ENCODE measurements at places on chromosomes 4 and X.

GRCh38 chr4:7014815-7015214, 28.4 kb upstream of the TADA2B start:
- DNase-seq: no peak

GRCh38 chr4:20847124-20847747, 147.0 kb downstream of the PACRGL start:
- no peak for DNase-seq

DNA sequence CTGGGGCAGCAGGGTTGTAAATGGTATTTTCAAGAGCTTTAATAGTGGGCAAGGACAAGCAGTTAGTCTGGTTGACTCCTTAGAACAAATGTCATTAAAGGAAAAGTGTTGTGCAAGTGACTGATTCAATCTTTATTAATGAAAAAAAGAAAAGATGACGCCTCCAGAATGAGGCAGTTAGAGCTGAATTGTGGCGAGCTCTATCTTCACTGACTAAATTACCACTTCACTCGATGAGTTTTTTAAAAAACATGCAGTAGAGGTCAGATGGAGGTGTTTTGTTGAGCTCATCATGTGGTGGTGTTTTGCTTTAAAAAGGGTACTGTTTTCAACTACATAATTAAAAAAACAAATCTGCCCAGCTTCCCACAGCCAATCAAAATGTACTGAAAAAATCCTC, 28.1 kb upstream of the TENM3 start:
- DNase-seq: no peak

- DNase-seq: peak; percentile 40
Measured at GRCh38 chr4:153266988-153267387, 62.7 kb downstream of the TRIM2 start.

GRCh38 chrX:43878906-43879526, 3.2 kb downstream of the MAOB start:
- DNase-seq: no peak

DNA sequence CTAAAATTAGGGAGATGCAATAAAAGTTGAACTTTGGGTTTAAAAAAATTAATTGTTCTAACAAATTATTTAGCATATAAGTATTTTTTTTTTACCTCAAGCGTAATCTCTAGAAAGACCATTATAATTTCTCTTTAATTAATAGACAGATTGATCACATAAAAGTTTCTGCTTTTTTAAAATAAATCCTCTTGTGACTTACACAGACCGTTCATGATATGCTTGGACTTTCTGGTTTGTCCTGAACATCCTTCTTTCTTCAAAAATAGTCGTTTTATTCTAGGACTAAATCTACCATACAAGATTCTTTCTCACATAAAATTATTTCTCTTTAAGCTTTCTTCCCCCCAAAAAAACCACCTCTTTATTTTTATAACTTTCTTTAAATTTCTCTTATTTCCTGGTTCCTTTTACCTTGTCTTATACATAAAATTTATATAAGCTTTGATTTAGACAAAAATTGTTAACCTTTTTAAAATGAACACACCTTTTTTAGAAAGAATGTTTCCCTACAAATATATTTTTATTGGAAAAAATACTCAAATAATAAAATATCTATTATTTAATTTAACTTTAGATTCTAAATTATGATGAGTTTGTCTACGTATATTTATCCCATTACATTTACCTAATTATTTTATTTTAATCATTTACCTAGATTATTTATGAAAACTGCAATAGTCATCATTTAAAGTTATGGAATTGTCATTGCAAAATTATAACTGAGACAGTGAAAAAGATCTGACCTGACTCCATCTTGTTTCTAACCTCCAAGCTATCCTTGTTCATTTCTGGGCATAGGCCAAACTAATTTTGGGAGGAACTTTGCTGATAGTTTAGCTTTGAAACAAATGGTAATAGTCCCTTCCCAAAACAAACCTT, 37.6 kb downstream of the PGRMC2 start:
- DNase-seq: no peak

- DNase-seq: no peak
Measured at GRCh38 chr4:3091464-3091863, 17.0 kb downstream of the HTT start.

- peak; percentile 22 for DNase-seq
Measured at GRCh38 chrX:83509254-83509801, 1.2 kb downstream of the POU3F4 start.

DNA sequence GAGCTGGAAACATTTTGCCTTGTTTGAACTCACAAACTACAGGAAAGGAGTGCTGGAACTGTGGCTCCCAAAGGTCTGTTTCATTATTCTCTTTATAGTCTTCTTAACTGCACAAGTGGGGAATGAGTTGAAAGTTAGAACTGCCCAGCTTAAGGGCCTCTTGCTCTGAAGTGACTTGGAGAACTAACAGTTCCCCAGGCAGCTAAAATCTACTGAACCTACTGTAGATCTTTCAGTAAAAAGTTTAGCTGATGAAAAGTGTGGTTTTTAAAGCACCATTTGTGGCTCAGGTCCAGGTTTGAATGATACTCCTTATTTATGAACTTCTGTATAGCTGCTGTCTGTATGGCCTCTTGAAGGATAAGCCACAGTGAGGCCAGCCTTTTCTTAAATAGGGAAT, 353.8 kb downstream of the MAPK10 start:
- DNase-seq: no peak

- no peak for DNase-seq
Measured at GRCh38 chrX:21623778-21624501, 34.2 kb downstream of the KLHL34 start.

DNA sequence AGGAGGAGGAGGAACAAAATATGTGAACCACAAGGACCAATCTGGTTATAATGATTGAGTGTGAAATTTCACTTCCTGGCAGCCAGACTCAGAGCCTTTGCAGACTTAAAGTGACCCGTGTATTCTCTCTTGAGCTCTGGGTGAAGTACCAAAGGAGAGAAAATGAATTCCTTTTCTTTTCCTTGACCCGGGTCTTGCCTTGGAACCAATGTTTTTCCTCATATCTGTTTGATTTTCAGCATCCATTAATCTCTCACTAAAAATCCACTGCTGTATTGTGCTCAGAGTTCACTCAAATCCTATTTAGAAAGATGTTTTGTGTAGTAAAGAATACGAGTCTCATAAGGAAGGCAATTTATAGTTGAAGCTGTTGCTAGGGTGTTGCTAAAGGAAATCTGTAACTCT, 78.3 kb upstream of the C1QTNF7 start:
- DNase-seq: no peak

DNA sequence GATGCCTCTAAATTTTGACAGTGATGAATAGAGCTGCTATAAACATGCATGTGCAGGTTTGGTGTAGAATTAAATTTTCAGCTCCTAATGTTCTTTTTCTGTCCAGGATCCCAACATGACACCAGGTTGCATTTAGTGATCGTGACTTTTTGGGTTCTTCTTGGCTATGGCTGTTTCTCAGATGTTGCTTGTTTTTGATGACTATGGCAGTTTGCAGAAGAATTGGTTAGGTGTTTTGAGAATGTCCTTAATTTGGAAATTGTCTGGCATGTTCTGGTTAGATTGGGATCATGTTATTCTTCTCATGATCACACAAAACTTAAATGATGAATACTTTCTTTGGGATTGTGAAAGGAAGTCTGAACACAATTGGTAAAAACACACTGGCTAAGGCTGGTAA, 3.7 kb upstream of the FGFBP1 start:
- DNase-seq: no peak

DNA sequence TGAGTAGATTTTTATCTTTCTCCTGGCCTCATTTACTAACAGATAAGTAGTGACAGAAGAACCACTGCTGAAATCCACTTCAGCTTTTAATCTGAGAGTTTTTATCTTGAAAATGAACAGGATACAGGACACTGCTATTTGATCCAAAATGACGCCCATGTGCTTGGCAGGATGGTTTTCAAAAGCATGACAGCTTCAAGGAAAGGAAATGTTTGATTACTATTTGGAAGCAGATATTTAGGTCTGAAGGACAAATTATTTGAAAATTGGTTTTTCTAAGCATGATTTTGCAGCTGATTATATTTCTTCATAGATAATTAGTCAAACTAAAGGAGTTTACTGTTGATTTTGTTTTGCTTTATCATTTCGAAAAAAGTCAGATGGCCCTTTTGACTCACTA, 11.1 kb downstream of the PACRGL start:
- no peak for DNase-seq

- no peak for DNase-seq
Measured at GRCh38 chrX:78622831-78623230, 36.3 kb downstream of the RTL3 start.

- DNase-seq: peak; percentile 56
Measured at GRCh38 chrX:47501226-47502074, 18.4 kb upstream of the ZNF41 start.

DNA sequence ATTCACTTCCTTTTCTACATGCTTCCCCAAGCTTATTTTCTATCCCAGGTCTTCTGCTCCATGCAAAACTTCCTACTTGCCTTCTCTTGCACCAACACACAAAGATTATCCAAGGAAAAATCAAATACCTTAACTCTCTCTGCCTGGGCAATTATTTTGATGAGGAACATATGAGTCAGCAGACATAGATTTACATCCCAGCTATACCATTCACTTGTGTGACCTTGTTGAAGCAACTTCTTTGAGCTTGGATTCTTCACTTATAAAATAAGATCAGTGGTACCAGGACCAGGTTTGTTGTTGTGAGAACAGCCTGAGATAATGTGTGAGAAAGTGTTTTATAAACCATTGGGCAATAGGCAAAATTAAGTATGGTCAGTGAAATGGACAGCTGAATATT, 39.1 kb upstream of the TMEM192 start:
- DNase-seq: no peak

DNA sequence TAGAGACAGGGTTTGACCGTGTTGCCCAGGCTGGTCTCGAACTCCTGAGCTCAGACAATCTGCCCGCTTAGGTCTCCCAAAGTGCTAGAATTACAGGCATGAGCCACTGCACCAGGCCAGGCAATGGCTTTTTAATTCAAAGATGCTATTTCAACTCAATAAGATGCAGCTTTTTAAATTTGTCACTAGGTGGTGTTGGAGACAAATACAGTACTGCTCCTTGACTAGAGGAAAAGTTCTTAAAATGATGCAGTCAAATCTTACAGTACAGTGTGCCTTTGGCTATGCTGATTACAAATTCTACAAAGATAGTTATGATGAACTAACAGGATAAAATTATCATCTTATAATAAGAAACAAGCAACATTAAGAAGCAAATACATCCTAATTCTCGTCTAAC, 441.1 kb downstream of the KCNIP4 start:
- DNase-seq: peak; percentile 35

DNA sequence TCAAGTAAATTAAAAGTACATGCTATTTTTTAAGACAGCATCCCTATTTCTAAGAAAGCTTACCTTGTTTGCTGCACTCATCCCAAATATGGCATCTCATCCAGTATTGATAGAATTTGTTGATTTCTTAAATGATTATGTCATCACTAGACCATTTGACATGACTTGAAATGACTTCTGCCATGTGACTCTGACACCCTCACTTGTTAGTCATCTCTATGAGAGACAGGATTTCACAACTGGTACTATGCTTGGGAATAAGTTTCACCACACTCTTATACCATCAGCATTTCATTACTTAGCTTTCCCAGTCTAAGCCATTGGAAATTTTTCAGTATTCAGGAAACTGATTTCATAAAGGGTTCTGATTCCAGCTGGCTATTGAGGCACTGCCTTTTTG, 55.3 kb downstream of the TMPRSS11F start:
- DNase-seq: peak; percentile 14
